ENCODE measurements at places on chromosomes 6 and 20.

DNA sequence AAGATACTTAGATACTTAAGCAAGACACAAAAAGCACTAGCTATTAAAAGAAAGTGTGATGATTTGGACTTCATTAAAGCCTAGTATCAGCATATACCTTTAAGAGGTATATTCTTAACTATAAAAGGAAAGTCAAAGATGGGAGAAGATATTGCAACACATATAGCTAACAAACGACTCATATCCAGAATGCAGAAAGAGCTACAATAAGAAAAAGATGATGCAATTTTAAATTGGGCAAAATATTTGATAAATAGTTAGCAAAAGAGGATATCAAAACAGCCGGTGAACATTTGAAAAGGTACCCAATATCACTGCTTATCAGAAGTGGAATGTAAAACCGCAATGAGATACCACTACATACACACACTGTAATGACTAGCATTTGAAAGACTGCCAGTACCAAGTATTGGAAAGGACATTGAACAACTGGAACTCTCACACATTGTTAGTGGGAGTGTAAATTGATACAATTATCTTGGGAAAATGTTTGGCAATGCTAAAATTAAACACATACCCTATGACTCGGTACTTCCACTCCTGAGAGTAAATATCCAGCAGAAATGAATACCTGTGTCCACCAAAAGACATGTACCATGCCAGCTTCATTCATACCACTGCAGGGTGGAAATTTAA lies 25.7 kb downstream of the MUC22 start:
- no peak for DNase-seq

- DNase-seq = no peak
These were observed 92.4 kb downstream of the TMEM242 start for GRCh38 chr6:157230910-157231309.

DNA sequence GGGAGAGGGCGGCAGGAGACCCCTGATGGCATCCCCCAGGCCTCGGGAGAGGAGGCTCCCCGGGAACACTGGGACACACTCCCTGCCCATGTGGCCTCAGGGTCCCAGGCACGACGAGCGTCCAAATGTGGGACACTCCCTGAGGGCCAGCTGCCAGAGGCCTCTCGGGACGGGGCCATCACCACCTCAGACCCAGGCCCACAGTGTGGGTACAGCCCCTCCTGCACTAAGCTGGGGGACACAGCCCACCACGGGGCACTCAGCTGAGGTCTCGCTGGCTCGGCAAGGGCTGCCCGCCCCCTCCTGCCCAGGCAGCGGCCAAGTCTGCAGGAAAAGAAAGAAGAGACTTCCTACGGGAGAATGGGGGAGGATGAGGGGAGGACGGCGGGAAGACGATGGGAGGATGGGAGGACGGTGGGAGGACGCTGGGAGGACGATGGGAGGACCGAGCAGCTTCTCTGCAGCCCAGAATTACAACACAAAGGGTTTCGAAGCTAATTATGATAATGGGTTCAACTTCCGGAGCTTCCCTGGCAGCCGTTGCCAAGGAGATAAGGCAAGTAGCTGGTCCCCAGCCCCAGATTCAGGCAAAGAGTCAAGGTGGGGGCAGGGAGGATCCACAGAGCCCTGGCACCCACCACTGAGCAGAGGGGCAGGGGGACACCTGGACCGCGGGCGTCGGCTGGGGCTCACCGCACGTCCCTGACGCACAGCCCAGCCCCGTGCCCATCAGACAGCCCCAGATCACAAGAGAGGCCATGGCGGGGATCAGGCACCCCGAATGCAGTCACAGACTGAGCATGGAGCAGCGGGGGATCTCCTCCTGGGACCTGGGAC lies 17.5 kb downstream of the KCNQ2 start:
- no peak for DNase-seq

- no peak for DNase-seq
These were observed 131.0 kb downstream of the GPX5 start for GRCh38 chr6:28656715-28657114.

DNA sequence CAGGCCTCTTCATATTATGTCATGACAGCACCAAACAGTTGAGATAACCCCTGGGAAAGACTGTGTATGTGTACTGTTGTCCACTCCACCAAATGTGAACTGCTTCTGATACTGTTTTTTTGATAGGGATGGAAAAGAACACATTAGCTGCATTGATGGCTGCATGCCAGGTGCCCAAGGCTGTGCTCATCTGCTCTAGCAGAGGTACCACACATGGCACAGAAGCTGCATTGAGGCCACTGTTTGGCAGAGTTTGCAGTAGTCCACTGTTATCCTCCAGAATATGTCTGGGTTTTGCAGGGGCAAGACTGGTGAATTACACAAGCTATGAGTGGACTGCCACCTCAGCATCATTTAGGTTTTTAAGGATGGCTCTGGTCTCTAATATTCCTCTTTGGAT lies 28.2 kb upstream of the ELMO2 start:
- no peak for DNase-seq

DNA sequence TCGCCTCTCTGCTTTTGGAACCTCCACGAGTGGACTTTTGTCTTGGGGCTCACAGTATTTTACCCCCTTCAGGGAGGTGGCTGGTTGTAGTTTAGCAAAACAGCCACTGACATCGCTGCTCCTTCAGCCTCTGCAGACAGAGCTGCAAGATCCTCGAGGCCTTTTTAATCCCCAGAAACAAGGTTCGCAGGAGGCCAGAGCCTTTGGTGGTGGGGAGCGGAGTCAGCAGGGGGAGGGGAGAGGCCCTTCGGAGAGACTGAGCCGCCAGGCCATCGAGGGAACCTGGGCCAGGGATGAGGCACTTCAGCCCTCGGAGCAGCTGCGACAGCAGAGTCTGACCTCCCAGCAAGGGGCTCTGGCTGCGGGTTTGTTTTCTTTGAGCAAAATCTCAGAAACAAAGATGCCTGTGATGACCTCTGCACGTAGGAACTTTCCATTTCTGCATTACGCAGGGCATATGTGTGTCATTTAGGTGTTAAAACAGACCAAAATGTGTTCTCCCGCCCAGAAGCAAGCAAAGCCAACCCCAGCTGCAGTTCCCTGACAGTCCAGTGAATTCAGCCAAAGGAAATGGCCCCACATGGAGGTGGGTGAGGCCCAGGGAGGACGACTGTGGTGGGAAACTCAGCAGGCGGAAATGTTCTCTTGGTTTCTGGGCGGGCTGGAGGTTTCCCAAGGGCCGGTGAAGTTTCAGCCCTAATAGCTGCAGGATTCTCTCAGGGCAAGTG lies 171.2 kb upstream of the SULF2 start:
- no peak for DNase-seq

- no peak for DNase-seq
These were observed 18.4 kb upstream of the BEND6 start for GRCh38 chr6:56936466-56936865.

DNA sequence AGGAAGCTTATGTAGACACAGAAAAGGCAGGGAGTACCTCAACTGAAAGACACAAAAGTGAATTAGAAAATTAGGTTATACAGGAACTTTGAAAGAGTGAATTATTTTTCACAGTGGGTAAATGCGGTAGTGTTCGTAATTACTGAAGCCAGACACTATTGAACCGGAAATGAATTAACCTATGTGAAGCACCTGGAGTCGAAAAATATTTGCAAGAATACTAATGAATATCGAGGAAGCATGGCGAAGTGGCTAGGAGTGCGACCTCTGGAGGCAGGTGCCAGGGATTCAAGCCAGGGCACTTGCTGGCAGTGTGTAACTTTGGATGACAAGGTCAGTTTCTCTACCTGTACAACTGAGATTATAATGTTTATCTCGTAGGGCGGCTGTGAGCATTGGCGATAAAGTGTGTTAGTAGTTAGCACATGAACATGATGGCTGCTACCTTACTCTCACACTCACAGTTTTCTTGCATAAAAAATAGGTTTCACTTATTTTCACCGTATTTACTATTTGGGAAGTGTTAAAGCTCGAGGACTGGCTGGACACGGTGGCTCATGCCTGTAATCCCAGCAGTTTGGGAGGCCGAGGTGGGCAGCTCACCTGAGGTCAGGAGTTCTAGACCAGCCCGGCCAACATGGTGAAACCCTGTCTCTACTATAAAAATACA lies 567 bp upstream of the SLC18B1 start:
- peak; percentile 93 for DNase-seq

- DNase-seq = no peak
These were observed 211.9 kb downstream of the FOXC1 start for GRCh38 chr6:1821513-1822183.

DNA sequence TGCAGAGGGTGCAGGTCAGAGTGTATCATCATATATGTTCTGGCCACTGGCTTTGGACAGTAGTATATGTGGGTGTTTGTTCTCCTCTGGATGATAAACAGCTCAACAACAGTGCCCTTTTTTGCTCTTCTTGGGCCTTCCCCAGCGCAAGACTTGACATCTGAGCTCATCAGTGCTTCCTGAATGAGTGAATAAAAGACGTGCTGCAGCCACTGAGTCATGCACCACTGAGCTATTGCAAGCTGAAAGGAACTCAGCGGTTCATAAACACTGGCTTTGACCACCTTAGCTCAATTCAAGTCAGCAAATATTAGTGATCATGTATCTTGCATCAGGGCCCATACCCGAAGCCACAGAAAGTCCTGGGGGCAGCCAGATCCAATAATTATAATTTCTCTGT lies 105.3 kb upstream of the KCNG1 start:
- no peak for DNase-seq

GRCh38 chr20:47392721-47393073 lies 36.2 kb upstream of the ZMYND8 start:
- DNase-seq = peak; percentile 19

DNA sequence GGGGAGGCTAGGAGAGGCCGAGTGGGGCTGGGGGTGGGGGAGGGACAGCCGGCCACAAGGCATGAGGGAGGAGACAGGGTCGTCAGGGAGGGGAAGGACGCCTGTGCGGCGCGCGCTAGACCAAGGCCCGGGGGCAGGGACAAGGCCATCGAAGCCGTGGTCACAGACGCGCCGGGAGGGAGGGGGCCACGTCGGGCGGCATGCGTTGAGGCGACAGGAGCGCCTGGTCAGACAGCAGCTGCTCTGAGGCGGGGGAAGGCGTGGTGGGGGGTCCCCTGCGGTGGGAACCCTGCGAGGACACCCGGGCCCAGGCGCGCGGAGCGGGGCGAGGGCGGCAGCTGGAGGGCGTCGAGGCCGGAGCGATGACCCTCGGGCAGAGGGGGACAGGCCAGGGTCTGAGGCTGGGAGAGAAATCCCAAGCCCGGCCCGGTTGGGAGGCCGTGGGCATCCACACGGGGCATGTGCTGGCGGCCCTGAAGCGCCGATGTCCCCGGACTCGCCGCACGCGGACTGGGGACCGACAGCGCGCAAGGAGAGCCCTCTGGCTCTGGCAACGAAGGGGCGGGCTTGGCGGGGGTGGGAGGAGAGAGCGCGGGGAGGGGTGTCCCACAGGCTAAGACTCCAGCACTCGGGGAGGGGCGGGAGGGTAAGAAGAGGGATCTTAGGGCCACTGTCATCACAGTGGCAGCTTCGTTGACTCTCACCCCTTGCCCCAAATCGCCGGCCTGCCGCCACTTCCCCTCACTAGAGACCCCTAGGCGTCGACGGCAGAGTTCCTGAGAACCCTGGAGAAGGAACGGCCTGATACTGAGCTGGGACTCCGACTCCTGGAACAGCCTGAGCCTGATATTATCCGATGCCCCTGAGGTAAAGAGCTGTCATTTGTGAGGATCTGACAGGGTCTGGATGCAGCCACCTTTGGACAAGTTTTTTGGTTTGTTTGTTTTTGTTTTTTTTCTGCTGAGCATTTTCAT lies 5.0 kb downstream of the TMEM239 start:
- DNase-seq = no peak

DNA sequence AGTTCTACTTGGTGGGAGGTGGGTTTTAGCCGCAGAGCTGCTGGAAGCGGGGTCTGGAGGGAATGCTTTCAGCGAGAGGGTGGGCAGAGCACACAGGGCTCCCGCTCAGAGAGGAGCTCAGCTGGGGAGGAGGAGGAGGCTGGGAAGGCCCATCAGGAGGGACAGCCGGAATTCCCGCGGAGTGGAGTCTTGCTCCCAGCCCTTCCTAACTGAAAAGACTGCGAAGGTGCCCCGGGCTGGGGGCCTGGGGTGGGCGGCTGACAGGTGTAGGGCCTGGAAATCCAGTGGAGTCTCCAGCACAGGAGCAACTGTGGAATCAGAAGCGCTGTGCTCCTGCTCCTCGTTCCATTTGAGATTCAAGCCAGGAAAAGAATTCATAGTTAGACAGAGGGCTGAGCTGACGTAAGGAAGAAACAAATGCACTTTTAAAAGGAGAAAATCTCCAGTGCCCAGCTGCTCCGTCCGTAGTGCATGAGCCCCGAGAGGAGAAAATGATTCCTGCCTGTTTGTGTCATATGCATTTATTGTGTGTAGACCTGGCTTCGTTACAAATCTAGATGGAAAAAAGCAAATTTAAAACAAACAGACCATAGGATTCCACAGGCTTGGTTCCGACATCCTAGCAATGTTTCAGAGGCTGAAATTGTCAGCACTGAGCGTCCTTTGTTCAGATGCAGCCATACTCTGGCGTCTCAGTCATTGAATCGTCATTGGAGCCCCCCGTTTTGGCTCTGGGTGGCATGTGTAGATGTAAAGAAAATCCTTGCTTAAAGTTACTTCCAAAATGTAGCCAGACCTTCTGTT lies 197.7 kb downstream of the SMOC2 start:
- DNase-seq = no peak

GRCh38 chr20:63116412-63117106 lies 99.4 kb downstream of the YTHDF1 start:
- no peak for DNase-seq

DNA sequence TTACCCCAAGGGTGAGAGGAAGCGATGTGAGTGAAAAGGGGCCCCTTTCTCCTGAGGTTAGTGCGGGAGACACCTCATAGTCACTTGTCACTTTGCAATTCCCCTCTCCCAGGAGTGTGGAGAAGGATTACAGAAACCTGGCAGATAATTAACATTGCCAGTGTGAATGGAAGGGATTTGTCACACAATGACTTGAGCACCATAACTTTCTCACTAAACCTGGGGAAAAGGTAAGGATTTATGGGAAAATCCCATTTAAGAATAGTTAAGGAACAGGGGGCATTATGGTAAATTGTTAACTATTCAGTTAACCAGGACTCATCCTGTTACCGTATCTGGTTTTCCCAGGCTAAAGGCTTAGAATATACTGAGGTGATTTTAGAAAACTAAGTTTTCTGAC lies 219.5 kb upstream of the JAG1 start:
- DNase-seq = no peak

GRCh38 chr20:8536262-8536618 lies 404.2 kb downstream of the PLCB1 start:
- DNase-seq = no peak

GRCh38 chr6:153059757-153060156 lies 57.2 kb upstream of the MTRF1L start:
- DNase-seq = no peak

DNA sequence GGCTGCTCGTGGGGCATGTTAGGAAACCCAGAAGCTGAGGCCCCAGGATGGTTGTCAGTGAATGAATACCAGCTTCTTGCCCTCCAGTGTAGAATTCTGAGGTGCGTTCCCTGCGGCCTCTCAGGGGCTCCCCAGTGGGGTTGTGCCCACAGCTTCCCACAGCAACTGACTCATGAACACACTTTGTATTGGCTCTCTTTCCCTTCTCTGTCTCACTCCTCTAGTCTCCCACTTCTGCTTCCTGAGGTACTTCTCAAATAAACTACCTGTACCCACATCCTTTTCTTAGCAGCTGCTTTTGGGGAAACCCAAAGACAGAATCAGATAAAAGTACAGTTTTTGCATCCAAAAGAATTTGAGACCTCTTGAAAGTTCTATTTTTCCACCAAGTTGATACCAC lies 107.7 kb upstream of the JAG1 start:
- DNase-seq = no peak

Measured in hematopoietic multipotent progenitor cell treated with erythropoietin and hydrocortisone succinate and interleukin-3 and kit ligand, for 15 days (in vitro differentiated cells).